ENCODE measurements at places on chromosomes 13 and 19.

- no peak for DNase-seq
These were observed 21.9 kb upstream of the SLC35E1 start for GRCh38 chr19:16594131-16594586.

DNA sequence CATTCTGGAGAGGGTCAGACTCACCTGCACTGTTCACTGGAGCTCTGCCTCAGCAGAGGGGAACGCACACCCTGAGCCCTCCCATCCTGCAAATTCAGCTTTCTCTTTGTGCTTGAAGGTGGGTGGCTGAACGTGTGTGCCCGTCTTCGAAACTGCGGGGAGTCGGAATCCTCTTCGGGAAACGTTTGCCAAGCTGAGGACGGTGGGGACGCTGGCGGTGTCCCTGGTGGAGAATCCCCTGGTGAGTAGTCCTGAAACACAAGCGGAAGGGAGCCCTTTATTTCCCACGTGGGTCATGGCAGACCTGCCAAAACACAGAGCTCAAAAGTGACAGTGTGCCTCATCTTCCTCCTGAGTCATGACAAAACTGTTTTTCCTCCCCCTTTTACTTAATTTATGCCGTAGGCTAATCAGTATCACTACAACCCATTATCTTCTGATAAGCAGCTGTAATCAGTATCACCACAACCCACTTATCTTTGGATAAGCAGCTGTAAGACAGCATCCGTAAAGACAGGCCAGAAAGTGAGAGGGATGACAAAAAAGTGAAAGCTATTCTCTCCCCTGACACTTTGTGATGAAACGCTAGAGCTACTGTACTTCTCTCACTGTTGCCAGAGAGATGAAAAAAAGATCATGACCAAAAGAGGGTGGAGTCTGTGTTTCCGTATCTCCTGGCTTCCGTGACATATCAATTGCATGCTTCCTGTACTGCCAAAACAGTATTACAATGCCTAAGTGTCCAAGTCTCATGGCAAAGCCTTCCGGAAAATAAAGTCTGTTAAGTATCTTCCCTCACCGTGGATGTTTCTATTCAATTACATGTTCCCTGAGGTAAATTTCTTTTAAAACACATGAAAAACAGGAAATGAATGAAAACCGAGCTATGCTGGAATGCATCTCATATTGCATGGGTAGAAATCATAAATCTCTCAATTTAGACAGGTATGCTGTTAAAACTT is 155.5 kb downstream of the TBC1D4 start:
- no peak for DNase-seq

DNA sequence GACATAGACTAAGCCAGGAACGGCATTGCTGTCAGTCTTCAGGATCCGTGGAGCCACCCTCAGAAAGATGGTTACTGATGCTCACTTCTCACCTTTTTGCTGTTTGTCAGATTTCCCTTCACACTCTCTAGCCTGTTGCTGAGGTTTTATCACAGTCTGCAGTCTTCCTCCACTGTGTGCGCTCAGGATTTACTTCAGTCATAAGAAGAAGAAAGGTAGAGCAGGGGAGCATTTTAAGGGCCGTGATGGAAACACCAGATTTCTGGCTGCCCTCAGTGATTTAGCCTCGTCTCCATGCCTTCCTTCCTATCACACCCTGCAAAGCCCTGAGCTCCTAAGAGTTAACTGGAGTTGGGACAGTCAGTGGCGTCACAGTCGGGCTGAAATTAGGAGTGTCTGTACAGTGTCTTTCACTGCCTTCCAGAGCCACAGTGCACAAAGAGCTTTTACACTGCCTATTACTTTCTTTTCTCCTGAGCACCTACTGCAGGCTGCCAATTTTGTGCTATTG is 60.0 kb upstream of the GPR183 start:
- DNase-seq: no peak

GRCh38 chr19:45905011-45905410 is 2.6 kb upstream of the MYPOP start:
- no peak for DNase-seq

GRCh38 chr13:23871616-23872220 is 17.5 kb downstream of the MIPEP start:
- DNase-seq: no peak

- no peak for DNase-seq
These were observed 22.5 kb downstream of the IQCN start for GRCh38 chr19:18251587-18252369.

DNA sequence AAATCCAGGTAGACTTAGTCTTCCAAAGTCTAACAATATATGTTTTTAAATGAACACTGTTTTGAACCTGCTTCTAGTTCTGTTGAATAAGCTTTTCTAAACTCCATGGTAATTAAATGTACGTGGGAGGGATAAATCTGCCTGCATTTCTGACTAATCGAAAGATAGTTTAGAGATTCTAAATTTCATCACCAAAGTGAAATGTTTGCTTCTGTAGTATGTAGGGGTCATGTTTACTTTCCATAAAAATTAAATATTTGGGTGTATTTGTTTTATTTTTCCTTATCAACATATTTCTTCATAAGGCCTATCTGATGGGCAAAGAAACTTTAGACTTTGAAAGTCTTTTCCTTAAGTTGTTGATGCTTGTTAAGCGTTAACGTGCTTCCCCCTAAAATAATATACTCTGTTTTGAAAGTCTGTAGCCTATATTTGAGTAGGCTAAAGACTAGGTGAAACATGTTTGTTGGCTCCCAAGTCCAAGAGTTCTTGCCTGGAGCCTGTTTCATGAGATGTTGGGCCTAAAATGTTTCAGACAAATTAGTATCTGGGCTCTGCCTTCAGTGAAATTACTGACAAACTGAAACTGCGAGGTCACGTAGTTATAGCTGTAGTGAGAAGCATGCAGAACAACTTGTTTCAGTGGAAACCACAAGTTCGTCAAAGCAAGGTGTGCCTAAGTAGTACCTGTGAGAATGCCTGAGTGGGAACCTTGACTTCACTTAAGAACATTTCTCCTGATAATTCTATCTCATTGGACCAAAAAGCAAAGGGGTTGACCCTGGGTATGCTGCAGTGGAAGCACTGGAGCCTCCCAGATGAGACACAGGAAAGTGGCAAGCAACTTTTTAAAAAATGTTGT is 126.2 kb downstream of the LMO7 start:
- DNase-seq: no peak

GRCh38 chr19:35562336-35562735 is 1.1 kb downstream of the ATP4A start:
- no peak for DNase-seq

DNA sequence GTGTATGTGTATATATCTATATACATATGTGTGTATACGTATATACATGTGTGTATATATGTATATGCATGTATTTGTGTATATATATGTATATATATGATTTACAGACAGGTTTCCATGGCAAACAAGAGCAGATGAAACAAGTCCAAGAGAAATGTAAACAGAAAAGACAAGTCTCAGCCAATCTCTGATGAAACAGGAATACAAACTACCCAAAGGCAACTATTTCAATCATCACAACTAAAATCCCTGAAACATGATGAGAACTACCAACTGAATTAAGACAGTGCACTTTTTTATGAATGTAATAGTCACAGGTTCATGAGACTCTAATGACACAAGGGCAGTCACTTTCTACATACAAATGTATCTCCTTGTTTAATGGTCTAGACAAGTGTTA is 140.2 kb downstream of the TNFRSF19 start:
- no peak for DNase-seq

DNA sequence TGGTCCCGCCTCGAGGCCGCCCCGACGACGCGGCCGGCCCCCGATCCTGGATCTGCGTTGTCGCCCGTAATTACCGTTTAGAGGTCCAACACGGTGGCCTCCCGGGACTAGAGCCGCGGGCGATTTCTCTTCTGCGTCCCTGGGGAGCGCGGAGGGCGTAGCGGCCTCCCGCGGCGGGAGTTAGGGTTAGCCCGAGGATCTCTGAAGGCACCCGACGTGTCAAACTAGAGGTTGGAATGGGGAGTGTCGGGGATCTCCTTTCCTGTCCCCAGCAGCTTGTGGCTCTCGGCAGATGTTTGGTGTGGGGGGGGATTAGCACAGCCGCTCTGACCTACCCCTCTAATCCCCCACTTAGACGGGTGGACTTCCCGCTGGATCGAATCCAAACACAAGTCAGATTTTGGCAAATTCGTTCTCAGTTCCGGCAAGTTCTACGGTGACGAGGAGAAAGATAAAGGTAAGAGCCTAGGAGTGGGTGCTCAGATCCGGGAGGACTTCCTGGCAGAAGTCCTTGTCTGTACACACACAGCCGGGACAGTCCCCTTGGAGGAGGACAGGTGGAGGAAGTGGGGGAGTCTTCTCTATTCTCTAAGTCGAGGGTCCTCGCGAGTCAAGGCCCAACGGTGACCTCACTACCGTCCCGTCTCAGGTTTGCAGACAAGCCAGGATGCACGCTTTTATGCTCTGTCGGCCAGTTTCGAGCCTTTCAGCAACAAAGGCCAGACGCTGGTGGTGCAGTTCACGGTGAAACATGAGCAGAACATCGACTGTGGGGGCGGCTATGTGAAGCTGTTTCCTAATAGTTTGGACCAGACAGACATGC is 581 bp downstream of the CALR start:
- DNase-seq: no peak

DNA sequence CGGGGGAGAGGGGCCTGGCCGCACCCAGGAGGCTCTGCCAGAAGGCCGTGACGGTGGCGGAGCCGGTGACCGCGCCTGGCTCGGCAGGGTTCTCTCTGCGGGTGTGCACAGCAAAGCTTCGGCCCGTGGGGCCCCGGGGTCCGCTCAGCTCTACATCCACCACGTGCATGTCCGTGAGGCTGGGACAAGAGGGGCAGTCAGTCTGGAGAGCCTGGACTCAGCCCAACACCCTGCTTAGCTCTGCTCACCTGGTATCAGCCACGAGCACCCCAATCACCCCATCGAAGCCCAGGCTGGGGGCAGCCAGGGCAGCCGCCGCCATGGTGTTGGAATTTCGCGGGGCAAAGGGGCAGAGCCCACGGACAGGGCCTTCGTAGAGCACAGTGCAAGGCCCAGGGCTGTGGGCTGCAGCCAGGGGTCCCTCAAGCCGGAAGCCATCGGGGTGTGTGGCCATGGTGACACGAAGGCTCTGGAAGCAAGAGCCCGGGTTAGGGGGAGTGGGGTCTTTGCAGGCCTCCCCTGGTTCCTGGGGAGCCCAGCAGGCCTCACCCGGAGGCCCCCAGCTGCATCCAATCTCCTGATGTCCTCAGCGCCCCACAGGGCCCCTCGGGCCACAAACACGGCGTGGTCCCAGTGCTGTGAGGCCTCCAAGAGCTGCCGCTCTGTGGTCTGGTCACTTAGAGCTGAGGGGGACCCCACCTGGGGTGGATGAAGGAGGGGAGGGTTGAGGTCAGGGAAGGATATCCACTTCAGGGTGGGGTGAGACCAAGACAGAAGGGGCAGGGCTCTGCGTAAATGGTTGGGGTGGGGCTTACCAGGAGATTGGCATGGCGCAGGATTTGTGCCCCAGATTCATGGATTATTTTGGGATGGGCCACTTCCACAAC is 1.4 kb downstream of the ASPDH start:
- no peak for DNase-seq

GRCh38 chr19:55209693-55210472 is 582 bp upstream of the PTPRH start:
- no peak for DNase-seq

GRCh38 chr19:18657590-18658365 is 20.9 kb downstream of the KLHL26 start:
- DNase-seq: no peak

- DNase-seq: no peak
These were observed 862.1 kb upstream of the MIR17HG start for GRCh38 chr13:90485436-90485835.
